ENCODE measurements at places on chromosomes 3 and 15.
A peak's percentile ranks its signal among the peaks of the same experiment; 100 is the strongest.

DNA sequence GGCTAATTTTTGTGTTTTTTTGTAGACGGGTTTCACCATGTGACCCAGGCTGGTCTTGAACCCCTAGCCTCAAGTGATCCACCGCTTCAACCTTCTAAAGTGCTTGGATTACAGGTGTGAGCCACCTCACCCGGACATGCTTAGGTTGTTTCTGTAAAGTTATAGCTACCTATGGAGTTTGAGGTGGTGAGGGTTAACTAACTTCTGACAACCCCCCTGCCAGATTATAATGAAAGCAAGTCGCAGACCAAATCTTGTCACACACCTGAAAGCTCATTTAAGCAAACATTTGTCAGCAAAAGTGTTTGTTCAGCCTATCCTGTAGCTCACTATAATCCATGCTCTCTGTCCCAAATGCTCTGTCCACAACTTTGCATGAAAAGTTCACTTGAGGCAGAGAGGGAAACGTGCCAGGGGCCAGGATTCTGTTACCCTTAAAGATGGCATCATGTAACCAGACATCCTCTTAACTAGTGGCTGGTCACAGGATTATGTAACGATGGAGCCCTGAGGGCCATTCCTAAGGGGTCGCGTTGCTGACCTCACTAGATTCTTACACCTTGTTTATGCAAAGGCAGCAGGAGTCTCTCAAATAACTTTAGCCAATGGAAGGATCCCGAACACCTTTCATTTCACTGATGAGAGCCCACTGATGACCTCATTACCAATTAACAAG, 24.1 kb upstream of the SENP5 start:
- no peak for DNase-seq

DNA sequence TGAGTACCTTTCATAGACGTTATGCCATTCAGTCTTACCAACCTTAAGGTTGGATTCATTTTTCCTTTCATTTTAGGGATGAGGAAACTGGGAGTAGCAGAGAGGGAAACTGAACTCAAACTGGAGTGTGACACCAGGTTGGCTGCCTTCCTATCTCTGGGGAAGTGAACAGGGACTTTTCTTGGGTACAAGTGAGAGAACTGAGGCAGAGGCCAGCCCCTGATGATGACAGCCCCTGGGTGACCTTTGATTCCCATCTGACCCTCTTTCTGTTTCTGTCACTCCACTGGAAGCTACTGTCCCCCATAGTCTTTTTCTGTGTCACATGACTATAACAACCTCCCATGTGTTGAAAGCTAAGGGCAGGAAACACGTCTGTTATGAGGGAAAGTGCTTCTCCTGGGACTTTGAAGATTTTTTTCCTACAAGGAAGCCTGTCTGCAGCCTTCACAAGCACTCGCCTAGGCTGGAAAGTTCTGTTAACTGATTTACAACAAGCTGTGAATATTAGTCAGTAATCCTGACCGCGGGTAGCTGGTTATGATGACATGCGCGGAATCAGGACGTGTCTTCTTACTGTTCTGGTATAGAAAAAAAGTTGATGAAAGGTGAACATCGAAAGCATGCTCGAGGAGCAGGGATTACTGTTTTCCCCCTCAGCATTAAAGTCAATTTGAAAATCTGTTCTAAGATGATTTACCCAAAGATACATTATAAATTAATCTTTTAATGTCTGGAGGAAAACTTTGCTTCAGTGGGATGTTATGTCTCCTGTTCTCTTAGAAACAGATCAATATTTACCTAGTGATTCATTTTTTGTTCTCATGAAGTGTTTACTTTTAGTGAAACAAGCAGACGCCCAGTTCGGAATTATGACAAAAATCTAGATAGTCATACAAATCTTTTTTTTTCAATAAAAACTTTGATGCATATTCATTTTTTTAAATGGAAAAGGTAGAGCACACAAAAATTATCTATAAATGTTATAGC, 31.5 kb downstream of the ABHD2 start:
- peak; percentile 63 for DNase-seq

DNA sequence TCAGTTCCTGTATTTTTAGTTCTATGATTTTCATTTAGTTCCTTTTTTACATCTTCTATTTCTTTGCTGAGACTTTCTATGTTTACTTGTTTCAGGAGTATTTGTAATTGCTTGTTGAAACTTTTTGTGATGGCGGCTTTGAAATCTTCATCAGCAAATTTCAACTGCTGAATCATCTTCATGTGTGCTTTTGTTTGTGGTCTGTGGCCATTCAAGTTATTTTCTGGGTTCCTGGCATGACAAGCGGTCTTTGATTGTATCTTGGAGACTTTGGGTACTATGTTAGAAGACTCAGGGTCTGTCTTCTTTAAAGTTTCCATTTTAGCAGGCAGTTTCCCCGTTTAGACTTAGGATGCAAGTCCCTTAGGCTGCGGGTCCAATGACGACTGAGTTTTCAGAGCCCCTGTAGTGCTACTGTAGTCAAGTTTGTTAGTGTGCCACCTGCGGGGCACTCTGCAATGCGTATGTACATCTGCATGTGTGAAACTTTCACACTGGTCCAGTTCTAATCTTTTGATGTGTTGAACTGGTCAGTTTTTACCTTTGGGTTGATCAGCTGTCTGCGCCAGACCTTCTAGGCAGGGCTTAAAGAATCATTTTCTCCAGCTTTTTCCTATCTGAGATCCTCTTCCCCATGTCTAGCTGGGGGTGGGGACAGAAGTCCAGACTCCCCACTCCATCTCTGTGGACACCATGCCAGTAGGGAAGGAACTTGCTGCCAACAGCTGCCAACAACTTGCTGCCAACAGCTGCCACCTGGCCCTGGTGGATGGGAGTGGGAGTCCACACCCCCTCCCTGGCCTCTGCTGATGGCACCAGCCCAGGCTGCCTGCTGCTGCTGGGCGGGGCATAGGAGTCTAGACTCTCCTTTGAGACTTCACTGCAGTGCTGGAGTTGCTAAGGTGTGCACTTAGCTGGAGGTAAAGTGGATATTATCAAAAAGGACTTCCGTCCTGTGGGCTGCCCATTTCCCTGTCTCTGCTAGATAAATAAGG, 190.9 kb downstream of the TJP1 start:
- DNase-seq: no peak

DNA sequence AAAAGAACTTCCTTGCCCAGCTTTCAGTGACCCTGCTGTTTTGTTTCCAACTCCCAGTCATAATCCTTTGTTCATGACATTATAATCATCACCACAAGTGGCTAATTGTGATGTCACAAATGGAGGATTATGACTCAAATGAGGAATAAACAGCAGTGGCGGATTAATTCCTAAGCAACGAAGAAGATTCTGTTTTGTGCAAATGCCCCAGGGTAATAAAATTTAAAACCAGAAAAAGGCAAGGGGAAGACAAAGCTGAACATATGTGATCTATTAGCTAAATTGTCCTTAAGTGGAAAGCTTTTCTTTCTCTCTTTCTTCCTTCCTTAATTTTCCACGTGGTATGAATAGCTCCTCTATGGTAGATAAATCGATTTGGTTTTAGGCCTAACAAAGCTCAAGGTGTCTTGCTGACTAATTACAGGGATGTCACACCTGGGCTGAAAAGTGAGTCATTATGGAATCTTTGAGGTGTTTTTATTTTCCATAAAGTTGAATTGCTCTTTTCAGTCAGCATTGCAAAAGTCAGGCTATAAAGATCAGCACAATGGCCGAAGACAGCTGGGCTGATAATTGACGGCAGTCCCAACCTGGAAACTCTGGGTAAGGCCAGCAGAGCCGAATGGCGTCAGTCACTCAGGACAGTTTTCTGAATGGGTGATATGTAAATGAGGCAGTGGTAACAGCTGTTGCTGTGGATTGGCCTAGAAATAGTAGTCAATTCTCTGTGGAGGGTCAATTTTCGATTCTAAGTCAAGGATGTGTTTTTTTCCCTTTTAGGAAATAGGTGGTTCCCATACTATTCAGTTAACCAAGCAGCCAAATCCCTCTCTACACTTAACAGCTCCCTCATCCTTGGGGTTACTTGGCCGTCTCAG, 121.5 kb downstream of the PTPRG start:
- no peak for DNase-seq

GRCh38 chr3:24316887-24317383, 177.7 kb downstream of the THRB start:
- no peak for DNase-seq

DNA sequence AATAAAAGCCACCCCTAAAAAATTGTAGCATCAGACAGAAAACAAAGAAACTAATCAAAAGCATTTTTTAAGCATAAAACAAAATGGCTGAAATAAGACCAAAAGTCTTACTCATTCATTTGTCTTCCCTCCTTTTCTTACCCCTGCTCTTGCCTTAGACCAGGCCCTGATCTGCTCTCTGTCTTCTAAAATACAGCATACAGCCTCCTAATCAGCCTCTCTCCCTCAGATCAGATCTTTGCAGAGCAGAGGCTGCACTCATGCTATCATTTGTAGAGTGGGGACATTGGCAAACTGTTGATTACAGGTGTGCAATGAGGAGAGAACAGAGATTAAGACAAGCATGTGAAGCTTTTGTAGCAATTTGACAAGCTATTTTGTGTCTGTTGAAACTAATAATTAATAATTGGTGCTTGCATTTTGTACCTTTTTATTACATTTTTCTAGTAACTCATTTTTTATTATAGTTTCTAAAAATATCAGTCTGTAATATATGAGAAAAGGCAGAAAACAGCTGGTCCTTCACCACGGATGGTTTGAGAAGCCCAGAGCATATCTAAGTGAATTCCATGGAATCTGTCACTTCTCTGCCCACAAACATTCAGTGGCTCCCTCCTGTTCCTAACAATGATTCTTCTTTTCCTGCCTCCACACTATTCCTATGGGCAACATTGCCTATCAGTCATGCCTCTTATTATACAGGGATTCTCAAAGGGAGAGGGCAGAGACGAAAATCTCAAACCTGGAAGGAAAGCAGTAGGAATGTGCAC, 286.2 kb upstream of the STT3B start:
- DNase-seq: no peak

All from fibroblast of the aortic adventitia (primary cell).